ENCODE measurements at places on chromosomes 12 and 14.

GRCh38 chr12:52650520-52651081 is 1.4 kb downstream of the KRT2 start:
- DNase-seq = no peak

- DNase-seq = no peak
These were observed 27.7 kb downstream of the WBP11 start for GRCh38 chr12:14775636-14775980.

- DNase-seq = no peak
These were observed 313.0 kb upstream of the RTL1 start for GRCh38 chr14:101216366-101217079.

- no peak for DNase-seq
These were observed 504.6 kb downstream of the ALG10 start for GRCh38 chr12:34526946-34527345.
